ENCODE measurements at places on chromosomes 11 and 22.

DNA sequence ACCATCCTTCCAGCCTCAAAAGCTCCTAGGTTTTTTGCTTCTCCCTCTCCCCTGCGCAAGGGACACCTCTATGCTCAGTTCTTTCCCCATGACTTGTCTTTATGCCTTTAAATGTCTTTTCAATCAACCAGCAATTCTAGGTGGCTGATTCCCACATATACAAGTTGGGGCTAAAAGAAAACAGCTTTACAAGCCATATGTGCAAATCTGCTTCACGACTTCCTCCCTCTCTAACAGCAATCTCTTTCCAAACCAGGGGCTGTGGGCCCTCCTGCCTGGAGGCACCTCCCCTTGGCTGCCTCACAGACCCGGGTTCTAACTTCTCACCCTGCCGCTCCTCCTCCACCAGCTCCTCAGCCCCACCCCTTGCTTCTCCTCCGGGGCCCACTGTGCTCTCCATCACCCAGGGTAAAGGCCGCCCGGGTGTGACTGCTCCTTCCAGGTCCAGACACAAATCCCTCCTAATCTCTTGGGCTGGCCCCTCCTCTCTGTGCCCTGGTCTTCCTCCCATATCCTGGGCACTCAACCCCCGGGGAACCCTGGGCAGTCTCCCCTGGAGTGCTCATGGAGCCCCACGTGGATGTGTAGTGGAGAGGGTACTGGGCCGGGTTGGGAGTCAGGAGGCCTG lies 14.1 kb downstream of the TMPRSS13 start:
- DNase-seq, result no peak

DNA sequence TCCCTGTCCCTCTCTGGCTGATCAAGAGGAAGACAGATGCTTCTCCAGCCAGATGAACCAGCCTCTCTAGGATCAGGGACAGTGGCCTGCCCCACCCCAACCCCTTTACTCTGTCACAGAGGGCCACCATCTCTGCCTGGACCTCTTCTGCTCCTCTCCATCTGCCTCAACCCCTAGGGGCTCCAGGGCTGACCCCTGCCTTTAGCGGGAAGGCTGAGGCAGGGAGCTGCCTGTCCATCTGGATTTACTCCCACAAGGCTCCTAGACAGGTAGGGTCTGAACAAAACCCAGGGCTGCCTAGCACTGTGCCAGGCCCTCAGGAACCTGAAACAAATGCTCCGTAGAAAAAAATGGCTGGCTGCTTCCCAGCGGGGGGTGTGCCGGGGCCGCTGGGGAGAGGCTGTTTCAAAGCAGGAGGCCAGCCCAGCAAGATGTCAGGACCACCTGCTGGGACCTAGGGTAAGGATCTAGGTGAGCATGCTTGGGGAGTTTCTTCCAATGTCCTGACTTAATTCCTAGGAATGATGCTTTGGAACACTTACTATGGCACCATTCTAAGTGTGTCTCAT lies 3.2 kb downstream of the CHST1 start:
- no peak for DNase-seq

DNA sequence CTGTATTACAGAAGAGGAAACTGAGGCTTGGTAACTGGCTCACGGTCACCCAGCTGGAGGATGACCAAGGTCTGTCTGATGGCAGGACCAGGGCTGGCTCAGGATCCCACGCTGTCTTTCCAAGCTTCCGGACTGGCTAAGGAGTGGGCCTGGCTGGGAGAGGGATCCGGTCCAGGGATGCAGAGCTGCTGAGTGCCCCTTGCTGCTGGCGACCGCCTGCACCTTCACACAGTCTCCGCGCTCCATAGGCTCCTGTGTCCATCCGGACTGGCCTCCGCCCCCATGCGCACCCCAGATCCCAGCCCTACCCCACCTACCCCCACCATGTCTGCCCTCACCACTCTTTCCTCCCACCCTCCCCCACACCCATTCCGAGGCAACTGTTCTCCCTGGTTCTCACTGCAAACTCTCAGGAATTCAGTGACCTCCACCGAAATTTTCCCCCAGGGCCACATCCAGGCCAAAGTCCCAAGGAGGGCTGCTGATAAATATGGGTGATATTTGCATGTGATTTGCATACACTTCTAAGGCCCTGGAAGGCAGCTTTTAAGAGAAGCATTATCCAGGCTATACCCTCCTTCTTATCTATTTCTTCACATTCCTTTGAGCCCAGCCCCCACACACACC lies 48.5 kb upstream of the SLC35C1 start:
- no peak for DNase-seq

DNA sequence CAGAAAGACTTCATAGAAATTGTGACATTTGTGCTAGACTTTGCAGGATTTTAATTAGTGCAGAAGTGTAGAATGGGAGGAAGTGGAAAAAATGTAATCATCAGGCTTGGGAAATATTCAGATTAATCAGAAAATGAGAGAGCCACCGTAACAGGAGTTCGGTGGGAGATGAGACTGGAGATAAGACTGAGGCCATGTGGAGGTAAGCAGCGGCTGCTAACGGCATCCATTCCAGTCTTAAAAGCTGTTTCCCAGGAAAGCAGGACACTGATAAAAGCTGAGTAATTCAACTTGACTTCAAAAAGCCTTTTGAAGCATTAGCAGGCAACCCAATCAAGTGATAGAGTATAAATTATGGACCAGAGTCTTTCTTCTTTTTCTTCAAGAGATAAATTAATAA lies 369.9 kb downstream of the LUZP2 start:
- DNase-seq, result no peak

DNA sequence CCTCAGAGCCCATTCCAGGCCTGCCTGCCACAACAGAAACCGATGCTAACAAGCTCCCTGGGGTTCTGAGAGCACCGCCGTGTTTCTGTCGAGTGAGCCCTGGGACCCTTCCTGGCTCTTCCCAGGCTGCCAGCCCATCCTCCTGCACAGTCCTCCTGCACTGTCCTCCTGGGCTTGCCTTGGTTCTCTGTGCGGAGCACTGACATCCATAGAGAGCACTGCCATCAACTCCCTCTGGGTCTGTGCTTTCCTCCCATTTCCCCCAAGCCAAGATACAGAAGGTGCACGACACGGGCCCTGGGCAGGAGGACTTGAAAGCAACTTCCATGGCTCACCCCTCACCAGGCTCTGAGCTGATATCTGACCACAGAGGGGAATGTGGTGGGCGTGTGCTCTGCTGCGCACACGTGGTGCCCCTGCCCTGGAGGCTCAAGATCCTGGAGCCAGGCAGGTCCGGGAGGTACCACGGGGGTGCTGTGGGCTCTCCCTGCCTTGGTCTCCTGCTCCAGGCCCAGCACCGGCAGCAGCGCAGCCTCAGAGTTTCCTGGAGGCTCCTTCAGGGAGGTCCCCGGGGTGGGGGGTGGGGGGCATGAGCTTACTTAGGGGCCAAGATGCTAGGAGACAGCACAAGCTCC lies 304.2 kb downstream of the BRD1 start:
- no peak for DNase-seq

- no peak for DNase-seq
These were observed 1.2 kb downstream of the DPAGT1 start for GRCh38 chr11:119100246-119100970.

- peak; percentile 69 for DNase-seq
These were observed 118.8 kb upstream of the CADM1 start for GRCh38 chr11:115623021-115623451.

- no peak for DNase-seq
These were observed 1.5 kb upstream of the UBASH3B start for GRCh38 chr11:122653916-122654585.

DNA sequence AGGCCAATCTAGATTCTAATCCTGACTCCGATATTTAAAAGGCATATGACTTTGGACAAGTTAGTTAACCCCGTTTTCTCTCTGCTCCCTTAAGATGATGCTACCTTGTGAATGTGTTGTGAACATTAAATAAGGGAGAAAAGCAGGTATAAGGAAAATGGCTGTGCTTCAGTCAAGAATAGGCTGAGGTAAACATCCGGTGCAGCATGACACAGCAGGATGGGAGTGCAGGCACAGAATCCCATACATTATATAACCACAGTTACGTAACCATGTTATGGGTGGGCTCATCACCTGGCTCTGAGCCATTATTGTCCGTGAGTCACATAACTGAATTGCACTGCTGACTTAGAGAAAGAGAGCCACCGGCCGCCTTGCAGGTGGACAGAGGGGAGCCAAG lies 382.2 kb upstream of the ANO5 start:
- DNase-seq, result no peak

DNA sequence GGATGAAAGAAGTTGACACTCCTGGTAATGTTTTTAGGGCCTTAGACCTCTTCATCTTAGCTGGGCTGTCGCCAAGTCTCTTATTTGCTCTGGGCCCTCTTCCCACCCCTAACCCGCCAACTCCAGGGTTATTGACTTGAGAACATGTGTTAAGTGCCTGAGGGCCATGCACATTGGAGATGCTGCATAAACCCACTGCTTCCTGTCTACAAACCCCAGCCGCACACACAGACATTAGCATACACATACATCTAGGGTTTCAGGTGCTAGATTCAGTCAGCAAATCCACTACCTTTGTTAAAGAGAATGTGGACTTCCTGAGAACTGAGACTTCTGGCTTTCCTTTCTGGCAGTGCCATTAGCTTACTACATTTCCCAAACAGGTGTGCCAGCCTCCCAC lies 817 bp downstream of the PANX3 start:
- no peak for DNase-seq

- DNase-seq, result no peak
These were observed 28.9 kb downstream of the MICAL2 start for GRCh38 chr11:12139144-12139881.

DNA sequence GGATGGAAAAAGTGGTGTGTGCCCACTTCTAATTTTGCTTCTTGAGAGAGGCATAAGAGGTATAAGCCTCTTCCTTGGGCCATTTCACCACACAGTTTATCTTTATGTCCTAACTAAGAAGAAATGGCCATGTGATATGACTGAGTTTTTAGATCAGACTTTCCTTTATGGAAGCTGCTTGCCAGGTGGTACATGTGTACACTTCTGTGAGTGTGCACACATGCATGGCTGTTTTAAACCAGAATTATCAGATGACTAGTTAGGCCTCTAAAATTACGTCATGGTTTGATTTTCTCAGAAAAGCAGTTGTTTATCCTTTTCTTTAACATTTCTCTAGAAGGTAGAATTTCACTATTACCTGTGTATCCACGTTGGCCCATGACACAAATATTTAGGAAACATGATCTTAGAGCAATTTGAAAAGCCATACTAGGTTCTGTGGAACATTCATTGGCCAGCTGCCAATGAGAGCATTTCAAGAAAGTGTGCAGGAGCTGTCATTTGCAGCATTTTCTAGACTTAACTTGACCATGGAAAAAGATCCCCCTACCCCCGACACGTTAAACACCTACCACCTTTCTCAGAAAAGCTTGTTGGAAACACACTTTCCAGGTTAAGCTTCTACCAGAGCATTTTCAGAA lies 109.2 kb upstream of the GAL start:
- no peak for DNase-seq

DNA sequence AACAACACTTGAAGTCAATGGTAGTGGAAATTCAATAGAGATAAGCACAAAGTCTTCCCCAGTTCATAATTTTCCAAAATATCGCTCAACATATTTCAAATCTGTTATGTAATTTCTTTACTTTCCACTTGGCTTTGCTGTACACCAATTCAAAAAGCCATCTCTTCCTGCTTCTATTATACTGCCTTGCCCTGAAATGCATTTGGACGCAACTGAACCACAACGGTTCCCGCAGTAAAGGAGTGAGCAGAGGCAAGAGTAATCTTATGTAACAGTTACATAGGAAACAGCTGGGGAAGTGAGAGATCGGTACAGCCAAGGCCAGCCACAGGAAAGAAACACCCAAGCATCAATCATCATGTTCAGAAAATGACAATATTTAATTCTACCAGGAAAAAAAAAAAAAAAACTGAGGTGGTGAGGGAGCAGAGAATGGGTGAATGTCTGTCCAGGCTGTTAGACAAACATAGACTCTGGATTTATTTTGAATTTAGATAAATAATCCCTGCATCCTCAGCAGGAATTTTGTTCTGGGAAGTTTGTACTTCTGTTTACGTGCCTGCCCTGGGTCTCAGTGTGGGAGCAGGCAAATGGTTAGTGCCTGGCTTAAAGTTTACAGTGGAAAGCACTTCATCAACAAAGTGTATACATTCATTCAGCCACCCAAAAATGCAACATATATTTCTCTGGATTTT lies 392.2 kb downstream of the ETS1 start:
- peak; percentile 25 for DNase-seq

GRCh38 chr11:134367781-134368180 lies 36.0 kb downstream of the GLB1L2 start:
- DNase-seq, result no peak

DNA sequence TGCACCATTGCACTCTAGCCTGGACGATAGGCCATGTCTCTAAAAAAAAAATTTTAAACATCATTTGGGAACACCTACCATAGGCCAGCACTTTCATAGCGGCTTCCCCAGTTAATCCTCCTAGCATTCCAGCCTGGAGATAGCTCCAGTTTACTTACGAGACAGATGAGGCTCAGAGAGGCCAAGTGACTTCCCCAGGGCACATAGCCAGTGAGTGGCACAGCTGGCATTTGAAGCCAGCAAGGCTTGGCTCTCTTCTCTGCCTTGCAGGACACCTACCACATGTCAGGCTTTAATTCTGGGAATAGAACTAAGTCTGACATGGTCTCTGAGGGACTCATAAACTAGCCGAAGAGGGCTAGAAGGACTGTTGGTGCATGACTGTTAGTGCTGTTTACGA lies 4.9 kb upstream of the TAGLN start:
- no peak for DNase-seq

DNA sequence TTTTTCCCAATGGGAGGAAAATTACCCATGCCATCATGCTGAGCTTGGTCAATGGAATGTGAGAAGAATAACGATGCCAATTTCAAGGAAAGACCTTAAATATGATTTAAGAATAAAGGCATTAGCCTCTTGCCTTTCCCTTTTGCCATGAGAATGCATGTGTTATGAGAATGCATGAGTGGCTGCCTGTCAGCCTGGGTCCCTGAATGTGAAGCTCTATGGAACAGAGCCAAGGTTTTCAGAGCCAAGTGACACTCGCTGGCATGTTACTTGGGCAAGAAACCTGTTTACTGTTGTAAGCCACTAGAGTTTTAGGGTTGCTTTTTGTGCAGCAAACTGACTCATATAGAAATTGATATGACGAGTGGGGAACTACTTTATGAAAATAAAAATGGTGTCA lies 75.7 kb downstream of the JRKL start:
- DNase-seq, result no peak

DNA sequence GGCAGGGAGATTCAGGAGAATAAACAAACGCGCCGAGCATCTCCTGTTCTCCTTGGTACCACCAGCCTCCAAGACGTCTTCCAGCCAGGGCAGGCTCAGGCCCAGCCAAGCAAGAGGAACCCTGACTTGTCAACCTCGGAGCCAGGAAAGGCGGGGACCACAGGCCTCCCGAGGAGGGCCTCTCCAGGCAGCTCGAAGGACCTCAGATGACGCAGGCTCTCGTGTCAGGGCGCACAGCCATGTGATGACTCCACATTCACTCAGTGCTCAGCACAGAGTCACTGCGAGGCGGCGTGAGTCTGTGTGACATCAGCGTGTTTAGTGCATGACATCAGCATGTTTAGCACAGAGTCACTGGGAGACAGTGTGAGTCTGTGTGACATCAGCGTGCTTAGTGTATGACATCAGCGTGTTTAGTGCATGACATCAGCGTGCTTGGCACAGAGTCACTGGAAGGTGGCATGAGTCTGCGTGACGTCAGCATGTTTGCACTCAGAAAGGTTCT lies 241.4 kb downstream of the BRD1 start:
- no peak for DNase-seq
